ENCODE measurements at places on chromosomes 11 and 22.

GRCh38 chr11:19697721-19698121 lies 14.9 kb upstream of the NAV2 start:
- DNase-seq, result no peak

GRCh38 chr11:94746721-94747120 lies 21.4 kb upstream of the AMOTL1 start:
- DNase-seq, result no peak

GRCh38 chr11:124656774-124657630 lies 16.5 kb downstream of the SIAE start:
- no peak for DNase-seq

- DNase-seq, result no peak
These were observed 16.5 kb downstream of the PRPF19 start for GRCh38 chr11:60889869-60890311.

DNA sequence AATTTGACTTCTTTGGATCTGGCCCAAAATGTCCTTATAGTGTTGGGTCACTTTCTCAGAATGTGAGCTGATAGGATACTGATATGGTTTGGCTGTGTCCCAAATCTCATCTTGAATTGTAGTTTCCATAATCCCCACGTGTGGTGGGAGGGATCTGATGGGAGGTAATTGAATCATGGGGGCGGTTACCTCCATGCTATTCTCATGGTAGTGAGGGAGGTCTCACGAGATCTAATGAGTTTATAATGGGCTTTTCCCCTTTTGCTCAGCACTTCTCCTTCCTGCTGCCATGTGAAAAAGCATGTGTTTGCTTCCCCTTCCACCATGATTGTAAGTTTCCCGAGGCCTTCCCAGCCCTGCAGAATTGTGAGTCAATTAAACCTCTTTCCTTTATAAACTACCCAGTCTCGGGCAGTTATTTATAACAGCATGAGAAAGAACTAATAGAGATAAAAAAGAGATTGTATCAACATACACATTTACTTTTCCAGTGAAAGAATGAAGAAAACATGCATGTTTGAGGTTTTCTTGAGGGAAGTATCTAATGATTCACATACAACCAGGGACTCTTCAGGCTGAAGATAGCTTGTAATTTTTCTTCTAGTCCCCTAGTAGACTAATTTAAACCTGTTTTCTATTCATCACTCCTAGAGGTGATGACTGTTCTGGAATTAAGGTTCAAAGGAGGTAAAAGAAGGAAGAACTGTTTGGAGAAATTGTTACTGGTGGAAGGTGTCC lies 17.3 kb upstream of the CSTF3 start:
- no peak for DNase-seq

DNA sequence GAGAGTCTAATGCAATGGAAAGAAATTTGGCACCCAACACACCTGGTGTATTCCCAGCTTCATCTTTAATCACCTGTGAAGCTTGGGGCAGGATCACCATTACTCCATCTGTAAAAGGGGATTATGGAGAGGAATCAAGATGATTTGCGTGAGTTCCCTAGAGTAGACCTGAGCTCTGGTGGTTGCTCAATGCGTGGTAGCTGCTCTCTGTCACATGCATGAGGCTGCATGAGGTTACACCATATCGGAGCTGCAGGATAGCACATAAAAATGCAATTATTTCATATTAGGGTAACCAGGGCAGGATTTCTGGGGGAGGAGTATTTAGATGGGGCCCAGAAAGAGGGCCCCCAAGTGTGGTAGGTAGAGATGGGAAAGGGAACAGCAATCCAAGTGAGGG lies 35.3 kb upstream of the CLMP start:
- DNase-seq, result no peak

- DNase-seq, result no peak
These were observed 493.3 kb upstream of the CCDC179 start for GRCh38 chr11:23353611-23354010.

DNA sequence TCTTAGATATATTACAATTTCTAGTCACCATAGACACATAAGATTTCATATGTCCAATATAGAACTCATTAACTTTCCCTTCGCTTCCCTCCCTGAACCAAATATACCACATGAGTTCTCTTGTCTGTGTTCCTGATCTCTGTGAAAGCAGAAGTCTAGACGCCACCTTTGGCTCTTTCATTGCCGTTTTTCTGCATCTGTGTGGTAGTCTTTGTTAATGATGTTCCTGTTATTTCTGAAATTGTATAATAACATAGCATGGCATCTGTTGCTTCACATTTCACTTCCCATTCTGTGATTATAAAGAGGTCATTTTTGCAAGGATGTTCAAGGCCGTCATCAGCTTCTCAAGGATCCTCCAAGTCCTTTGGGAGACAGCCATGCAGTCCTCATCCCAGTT lies 58.5 kb downstream of the NCAM1 start:
- DNase-seq, result no peak

DNA sequence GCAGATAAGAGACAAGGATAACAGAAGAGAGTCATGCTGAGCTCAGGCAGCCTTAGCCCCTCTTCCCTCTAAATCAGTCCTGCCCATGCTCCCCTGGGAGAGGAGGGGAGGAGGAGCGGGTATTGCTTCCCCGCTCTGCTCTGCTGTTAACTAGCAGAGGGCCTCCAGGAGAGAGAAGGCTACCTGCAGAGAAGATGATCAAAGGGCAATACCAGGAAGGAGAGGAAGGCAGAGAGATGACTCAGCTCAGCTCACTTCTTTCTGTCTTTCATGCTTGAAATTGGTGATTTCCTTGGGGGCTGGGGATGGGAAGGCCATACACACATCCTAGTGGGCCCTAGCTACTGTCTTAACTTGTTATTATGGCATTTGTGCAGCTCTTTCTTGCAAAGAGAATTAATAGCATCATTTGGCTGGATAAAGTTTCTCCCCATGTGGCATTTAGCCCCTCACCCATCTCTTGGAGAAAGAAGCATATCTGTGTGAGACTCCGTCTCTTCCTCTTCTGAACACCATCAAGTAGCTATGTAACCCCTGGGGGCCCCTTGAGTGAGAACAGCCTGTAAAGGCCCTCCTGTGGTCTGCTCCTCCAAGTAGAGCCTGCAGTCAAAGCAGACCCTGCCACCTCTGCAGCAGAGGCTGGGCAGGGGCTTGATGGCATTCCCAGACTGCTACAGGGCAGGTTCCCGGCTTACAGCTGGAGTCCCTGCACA lies 33.4 kb upstream of the AMOTL1 start:
- no peak for DNase-seq

- no peak for DNase-seq
These were observed 28.2 kb downstream of the OR10D3 start for GRCh38 chr11:124211321-124211720.

DNA sequence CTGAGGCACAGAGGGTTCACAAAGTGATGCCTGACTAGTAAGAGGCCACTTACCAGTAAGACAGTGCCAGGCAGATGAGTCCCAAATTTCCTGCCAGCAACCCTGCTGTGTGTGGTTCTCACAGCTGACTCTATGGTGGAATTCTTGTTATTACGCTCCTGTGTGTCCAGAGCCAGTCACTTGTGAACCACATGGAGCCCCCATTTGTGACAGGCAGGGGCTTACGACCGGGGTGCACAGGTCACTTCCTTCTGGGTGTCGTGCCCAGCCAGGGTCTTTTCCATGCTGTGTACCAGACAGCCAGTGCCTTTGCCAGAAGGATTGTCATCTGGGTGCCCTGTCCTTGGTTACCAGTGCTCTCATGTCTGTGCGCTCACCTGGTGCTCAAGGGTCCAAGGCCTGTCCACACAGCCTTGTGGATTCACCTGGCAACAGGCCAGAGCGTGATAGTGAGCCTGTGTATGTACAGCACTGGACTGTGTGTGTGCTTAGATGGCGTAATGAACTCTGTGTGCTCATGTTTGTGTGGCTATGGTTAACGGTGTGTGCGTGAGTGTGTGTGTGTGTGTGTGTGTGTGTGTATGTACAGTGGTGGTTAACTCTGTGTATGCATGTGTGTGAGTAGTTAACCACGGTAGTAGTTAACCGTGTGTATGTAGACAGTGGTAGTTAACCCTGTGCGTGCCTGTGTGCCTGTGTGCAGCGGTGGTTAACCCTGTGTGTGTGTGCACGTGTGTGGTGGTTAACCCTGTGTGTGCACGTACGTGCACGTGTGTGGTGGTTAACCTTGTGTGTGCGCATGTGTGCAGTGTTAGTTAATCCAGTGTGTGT lies 18.6 kb downstream of the GRAMD4 start:
- peak; percentile 41 for DNase-seq

GRCh38 chr11:39910087-39910486 lies 1549.4 kb downstream of the LRRC4C start:
- DNase-seq, result no peak

- DNase-seq, result no peak
These were observed 369.9 kb downstream of the LUZP2 start for GRCh38 chr11:24866743-24867142.

All from immature natural killer cell (primary cell).